ENCODE measurements at places on chromosomes 11 and 22. TPM values are rescaled to one million over a fixed set of nuclear protein-coding genes. Genes with fewer than 3 reads are reported as not detected.

- no peak for DNase-seq
Observed at GRCh38 chr22:48106215-48106614, 1343.8 kb downstream of the TBC1D22A start.

Gene LMNTD2
- total RNA-seq, result 4.9 TPM

DNA sequence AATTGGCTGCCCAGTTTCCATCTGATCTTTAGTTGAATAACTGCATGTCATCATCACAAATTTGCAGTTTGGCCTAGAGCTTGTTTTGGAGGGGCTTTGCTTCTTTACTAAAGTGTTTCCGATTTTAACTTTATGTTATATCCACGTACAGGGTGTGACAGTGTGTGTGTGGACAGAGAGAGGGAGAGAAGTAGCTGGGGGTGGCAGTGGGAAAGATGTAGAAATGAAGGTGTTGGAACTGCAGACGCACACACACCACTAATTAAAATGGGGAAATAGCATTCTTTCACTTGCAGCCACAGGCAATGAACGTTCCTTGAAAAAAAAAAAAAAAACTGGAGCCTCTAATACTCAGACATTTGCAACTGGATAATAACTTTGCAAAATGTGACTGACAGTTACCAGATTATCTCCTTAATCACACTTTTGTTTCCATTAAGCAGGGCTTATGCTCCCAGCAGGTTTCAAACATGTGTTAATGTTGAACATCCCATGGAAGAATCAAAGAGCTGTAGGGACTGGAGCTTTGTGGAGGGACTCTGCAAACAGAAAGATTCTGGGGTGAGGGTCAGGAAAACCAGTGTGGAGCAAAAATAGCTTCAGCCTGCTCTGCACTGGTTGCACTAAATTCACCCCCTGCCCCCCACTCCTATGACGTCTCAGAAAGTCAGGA lies 238.1 kb upstream of the TENM4 start:
- no peak for DNase-seq

- DNase-seq, result no peak
Observed at GRCh38 chr11:15229069-15229468, 114.3 kb downstream of the INSC start.

DNA sequence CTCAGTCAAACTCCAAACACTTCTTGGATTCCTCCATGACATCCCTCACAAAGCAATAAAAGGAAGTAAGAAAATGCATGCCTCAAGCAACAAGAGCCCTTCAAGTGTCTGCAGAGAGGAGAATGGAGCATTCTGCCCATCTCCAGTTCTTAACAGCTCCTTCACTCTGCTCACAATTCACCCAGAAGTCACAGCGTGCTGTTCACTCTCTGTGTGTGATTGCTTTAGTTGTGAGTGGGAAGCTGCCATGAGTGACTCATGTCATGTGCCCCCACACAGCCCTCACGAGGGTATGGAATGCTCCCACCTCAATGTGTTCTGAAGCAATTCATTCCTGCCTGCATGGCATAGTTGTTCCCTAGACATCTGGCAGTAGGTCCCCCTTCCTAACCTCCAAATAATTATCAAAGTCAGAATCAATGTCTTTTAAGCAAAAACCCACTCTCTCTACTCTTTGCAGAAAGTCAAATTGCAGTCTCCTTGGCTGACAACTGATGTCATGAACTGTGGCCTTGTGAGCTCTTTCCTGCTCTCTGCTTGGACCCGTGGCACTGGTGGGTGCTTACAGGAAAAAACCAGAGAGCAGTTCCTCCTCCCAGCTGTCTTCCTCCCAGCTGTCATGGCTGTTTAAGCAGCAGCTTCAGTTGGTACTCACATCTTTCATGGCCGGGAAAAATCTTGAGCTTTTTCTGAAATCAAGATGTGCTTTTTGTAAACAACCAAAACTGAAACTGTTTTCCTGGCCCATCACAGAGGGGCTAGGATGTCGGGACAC lies 112.1 kb upstream of the SPON1 start:
- no peak for DNase-seq

Gene EMSY
- total RNA-seq, result 28.5 TPM

Gene RCOR2
- total RNA-seq, result 0.37 TPM

GRCh38 chr22:42814215-42814614 lies 42.9 kb downstream of the ARFGAP3 start:
- DNase-seq, result no peak

DNA sequence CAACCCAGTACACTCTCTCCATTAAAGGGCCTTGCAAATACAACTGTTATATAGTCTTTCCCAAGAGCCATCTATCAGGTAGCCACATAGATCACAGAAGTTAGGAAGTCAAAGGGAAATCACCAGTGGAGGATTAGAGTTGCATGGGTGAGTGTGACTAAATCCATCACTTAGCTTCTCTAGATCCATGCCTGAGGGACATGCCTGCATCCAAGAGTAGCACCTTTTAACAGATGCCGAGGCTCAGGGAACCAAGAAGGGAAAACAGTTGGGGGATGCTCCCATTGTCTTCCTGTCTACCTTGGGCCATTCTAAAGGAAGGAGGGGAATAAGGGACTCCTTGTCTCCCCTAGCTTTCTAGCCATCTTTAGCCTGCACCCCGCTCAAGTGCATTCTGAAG lies 77.9 kb downstream of the XRRA1 start:
- no peak for DNase-seq

Gene RTN4R
- total RNA-seq, result 2.3 TPM

GRCh38 chr11:73425108-73425507 lies 48.9 kb downstream of the RELT start:
- DNase-seq, result no peak

DNA sequence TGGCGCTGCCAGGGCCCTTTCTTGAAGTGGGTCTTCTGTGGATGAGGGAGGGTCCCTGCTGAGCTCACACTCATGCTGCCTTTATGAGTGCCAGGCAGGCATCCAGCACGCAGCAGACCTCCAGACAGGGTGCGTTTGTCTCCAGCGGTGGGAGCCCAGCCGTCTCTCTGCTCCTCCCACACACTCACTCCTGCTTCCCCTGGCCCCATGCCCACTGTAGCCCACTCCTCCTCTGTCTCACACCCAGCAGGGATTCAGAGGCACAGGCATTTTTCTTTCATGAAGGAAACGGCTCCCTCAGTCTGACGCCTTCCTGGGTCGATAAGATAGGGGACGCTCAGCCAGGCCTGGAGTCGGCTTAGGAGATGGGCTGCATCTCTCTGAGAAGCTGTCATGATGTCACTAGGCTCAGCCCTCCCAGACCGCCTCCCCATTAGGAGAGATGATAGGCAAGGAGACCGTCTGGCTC lies 183.9 kb upstream of the NCAM1 start:
- no peak for DNase-seq

DNA sequence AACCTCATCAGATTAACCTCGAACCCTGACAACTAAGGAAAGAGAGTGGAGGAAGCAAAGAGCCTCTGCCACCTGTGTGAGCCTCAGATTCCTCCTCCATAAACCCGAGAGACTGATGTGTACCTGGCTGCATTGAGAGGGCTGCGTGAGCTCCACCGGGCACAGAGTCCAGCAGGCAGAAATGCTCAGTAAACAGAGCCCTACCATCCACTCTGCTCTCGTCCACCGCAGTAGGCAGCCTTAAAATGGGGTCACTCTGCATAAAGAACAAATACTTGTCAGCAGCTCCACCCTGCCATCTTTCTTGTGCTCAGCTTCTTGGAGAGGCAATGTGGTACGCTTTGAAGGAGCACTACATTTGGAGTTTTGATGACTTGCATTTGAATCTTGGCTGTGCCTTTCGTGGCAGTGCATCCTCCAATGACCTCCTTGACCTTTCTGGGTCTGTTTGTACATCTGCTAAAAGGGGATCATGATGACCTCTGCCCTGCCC lies 43.0 kb upstream of the CD5 start:
- DNase-seq, result peak; percentile 6

DNA sequence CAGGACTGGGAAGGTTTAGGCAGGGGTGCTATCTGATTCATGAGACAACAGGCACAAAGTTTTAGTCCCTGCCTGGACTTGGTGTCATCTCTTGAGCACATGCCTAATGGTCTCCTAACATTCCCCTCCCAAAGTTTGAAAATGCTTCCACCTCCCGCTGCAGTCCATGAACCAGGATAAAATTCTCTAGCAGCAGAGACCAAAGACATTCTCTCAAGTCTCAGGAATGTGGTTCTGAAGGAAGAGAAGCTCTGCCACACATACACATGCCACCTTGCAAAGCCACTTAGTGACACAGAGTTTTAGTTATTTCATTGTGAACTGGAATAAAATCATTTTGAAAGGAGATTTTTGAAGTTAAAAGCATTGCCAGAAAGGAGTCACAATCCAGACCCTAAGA lies 15.5 kb downstream of the OR51B6 start:
- no peak for DNase-seq

GRCh38 chr11:14975252-14975587 lies 3.1 kb upstream of the CALCA start:
- no peak for DNase-seq

Gene TIGD3
- 0.58 TPM for total RNA-seq
